SK-MEL-5 (cell line): ENCODE measurements at places on chromosomes 13 and 19. TPM values are rescaled to one million over a fixed set of nuclear protein-coding genes. Genes with fewer than 3 reads are reported as not detected.

DNA sequence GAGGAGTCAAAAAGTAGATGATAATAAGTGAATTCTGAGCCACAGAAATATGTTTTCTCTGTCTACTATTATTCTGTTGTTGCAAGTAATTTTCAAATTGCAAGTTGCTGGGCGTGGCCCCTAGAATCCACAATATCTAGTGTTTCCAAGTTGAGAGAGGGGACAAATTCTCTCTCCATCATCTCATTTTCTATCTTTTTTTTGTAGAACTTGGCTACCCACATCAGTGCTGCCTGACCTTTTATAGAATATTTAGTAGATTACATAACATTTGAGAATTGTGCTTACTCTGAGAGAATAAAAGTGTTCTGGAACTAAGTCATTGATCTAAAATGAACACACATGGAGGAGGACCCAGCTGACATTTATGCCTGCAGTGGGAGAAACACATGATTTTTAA lies 110.9 kb upstream of the CSNK1A1L start:
- DNase-seq: no peak

DNA sequence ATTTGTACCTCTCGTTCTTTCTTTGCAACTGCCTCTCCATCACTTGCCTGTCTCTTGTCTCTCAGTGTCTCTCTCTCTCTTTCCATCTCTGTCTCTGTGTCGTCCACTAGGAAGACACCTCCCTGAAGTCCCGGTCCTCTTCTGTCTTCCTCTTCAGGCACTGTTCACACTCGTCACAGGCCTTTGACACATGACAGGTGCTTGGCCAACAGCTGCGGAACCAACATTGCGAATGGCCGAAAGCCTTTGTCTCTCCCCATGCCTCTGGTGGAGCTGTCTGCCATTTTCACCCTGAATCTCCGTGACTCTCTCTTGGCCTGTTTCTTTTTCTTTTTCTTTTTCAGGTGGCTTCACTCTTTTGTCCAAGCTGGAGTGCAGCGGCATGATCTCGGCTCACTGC lies 2.8 kb downstream of the HIPK4 start:
- DNase-seq: no peak

DNA sequence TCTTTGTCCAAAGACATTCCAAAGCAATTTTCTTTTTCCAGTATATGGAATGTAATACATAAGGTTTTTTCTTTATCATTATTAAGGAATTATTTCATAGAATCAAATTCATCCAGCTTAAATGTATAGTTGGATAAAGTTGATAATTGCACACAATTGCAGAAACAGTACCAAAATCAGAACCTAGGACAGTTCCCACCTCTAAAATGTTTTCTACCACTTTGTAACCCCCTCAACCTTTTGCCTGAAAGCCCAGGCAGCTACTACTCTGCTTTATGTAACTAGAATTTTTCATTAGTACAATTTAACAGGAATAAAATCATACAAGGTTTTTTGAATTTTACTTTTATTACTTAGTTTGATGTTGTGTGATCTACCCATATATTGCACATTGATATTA lies 98.0 kb downstream of the PRR20E start:
- DNase-seq: no peak

DNA sequence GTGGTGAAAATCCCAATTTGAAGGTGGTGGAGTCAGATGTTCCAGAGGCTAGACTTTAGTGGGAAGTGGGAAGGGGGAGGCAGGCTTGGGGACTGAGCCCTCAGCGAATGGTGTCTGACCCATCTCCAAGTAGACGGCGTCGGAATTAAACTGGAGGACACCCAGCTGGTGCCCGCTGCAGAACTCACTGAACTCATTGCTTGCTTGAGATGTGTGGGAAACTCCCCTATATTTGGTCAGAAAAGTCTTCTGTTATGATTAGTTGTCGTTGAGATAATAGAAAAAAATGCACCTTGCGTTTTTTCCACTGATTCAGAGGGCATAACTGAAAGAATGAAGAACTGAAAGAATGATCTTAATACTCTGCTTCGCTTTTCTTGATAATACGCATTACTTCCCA lies 871 bp upstream of the ZNF583 start:
- no peak for DNase-seq

Gene NLRP5
- total RNA-seq: not detected in 2 replicates

Gene PABPC3
- total RNA-seq: 0.11 and 0.13 TPM in 2 replicates

DNA sequence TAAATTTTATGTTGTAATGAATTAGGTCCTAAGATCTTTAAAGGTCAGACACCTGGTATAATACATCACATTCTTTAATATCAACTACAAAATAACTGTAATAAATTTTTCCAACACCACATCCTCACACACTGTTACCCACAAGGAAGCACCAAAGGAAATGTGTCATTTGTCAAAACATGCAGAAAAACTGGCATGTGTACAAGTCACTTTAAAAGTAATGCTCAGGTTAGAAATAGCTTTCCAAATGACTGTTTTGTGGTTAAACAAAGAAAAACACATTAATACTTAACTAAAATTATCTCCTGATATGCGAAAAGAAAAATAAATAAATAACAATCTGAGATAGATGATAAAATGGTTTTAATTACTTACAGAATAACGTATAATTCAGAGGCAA lies 74.7 kb downstream of the MZT1 start:
- DNase-seq: no peak

DNA sequence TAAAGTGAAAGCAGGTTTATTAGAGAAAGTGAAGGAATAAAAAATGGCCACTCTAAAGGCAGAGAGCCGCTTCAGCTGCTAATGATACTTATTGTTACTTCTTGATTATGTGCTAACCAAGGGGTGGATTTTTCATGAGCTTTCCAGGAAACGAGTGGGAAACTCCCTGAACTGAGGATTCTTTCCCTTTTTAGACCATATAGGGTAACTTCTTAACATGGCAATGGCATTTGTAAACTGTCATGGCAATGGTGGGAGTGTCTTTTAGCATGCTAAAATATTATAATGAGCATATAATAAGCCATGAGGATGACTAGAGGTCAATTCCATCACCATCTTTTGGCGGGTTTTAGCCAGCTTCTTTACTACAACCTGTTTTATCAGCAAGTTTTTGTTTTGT lies 890.0 kb downstream of the UQCRFS1 start:
- DNase-seq: no peak

- no peak for DNase-seq
Observed at GRCh38 chr19:7915250-7916102, 846 bp downstream of the TGFBR3L start.
